ENCODE measurements at places on chromosomes 16 and 17.

- DNase-seq = no peak
These were observed 77.6 kb downstream of the PRKCA start for GRCh38 chr17:66379996-66380395.

DNA sequence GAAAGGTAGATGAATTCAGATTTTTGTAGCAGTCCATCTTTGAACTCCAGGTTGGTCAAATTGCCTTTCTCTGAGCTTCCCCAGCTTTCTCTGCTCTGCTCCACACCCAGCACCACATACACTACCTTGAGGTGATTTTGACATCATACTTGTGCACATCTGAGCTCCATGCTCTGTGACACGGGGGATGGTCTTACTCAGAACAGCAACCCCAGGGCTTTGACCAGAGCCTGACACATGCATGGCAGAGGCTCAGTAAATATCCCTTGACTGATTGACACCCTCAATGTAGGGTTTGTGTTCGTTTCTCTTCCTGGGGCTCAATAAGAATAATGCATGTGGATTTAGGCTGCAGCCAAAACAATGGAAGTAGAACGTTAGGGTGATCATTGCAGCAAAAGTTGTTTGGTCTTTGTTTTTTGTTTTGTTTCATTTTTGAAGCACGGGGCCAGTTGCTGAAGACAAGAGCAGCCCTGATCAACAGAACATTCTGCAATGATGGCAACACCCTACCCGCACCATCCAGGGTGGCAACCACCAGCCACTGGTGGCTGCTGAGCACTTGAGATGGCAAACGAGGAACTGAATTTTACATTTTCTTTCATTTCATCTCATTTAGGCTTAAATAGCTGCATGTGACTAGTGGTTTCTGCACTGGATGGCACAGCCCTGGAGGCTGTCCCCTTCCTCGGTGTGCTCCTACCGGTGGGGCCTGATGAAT is 224.8 kb upstream of the TNRC6C start:
- no peak for DNase-seq

DNA sequence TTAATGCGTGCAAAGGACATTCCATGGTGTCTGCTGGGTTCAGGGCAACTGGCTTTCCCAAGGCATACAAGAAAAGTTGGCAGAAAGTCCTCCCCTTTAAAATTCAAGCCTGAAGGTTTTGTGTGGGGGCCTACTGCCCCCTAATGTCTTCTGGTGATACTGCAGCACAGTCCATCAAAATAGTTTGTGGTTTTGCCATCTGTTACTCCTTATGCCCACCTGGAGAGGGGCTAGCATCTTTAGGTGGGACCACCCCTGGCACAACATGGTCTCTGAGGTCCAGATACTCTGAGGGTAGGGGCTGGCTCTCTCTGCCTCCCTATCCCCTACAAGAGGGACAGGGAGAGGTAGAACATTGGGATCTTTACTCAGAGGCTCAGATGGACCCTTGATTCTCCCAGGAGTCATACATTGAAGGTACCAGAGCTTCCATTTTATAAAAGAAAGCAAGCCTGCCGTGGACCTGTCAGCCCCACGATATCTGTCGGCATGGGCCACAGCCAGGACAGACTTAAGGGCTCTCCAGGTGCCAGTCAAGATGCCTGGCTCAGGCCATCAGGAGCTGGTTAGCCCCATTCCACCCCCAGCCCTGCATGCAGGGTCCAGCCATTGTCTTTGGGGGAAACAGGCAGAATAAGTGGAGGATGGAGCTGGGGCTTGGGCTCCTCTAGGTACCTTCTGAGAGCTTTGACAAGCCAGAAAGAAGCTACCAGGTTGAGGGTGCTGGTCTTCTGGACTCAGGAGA is 6.3 kb downstream of the ESRP2 start:
- DNase-seq = peak; percentile 63

DNA sequence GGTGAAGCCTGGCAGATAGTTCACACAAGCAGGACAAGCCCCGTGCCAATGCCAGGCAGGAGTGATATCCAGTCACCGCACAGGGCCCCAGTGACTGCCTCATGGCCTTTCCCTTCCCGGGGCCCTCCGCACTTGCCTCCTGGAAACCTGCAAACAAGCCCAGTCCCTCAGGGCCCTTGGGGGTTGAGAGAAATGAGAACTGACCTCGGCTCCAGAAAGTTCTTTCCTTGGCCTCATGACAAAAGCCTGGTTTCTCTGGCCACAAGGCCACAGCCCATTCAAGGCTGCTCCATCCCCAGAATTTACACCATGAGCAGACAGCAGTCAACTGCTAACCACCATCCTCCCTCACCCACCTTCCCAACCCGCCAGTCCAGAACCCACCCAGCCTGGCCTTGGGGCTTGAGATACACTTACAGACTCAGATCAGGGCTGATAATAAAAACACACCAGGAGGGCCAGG is 77.6 kb downstream of the CCDC182 start:
- DNase-seq = peak; percentile 2

- DNase-seq = no peak
These were observed 59.0 kb upstream of the MED9 start for GRCh38 chr17:17417718-17418181.

GRCh38 chr17:43650471-43650870 is 11.3 kb downstream of the MEOX1 start:
- no peak for DNase-seq

DNA sequence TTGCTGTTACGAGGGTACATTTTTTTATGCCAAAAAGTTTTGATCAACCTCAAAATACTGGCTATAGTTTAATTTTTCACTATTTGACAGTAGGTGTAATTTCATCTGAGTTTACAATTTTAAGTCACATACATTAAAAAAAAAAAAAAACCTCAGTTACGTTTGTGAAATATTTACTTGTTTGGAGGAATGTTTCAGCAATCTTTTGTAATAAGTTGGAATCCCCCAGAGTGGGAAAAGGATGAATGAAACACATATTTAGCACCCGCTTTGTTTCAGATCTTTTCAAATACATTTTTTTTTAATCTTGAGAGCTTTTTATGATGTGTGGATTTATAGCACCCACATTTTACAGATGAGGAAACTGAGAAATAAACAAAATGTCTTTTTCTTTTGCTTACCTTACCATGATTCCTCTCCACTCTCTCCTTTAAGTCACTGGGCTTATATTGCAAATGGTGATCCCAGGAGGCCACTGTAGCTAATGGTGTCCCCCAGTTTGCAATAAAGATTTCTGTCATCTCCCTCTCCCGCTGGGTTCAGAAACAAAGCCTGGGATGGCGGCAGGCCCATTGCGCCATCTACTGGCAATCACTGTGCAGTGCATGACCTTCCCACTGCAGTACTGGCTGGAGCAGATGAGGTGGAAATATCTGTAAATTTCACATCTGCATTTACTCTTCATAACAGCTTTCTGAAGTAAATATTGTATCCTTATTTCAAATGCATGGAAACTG is 27.7 kb downstream of the TBC1D3B start:
- DNase-seq = peak; percentile 71

GRCh38 chr16:14458576-14458975 is 171.5 kb downstream of the PARN start:
- DNase-seq = no peak

DNA sequence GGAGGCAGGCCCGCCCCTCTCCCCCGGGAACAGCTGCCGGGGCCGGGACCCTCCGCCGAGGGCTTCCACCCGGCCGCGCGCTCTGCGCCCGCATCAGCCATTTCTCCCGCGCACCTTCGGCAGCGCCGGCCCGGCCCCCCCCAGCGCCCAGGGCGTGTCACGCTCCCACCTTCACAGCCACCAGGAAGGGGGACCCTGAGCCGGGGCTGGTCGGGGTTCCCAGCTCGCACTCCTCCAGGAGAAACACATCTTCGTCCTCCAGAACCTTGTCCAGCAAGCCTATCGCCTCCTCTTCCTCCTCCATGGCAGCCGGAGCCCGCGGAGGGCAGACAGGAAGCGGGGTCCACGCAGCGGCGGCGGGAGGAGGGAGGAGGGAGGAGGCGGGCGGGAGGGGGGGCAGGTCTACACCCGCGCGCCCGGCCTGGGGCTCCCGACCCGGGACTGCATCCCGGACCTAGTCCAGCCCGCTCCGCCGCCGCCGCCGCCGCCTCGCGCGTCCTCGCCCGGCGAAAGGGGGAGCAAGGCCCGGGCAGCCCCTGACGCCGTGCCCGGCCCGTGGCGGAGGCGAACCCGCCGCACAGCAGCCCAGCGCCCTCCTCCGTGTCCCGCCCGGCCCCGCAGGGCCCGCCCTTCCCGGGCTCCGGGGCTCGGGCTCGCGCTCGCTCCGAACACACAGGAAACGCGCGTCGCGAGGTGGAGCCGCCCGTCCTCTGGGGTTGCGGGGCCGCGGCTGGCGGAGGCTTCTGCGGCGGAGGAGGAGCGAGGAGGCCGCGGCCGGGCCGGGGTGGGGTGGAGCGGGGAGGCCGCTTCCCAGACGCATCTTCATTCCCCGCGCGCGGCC is 70.8 kb downstream of the ABR start:
- peak; percentile 70 for DNase-seq

DNA sequence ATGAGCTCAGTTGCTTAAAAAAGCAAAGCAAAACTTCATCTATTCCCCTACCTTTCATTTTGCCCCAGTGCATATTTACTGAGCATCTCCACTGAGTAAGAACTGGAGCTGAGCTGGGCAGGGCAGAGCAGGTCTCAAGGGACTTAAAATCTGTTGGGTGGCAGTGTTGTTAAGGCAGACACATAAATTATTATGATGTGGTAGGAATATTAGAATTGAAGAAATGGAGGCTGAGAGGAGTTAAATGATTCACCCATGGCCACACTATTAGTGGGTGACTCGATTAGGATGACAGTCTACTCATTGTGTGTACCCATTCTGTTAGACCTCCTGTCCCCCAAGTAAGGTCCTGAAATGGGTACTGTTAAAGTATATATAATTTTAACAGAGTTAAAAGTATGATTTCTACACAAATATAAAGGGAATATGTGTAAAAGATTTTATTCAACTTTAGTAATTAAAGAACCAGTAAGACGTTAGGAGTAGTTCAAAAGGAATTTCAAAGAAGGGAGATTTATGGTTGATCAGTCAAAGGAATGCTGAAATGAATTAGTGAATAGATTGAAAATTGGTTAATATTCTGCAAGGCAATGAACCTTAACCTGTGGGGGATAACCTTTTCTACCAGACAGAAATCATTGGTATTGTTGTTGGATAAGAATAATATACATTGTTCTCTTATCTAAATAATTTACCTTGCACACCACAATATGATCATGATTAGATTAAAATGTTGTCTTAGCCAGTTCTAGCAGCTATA is 17.5 kb downstream of the ITGB3 start:
- no peak for DNase-seq

GRCh38 chr16:4373909-4374742 is 2.5 kb downstream of the VASN start:
- DNase-seq = no peak

GRCh38 chr17:19664136-19664820 is 15.7 kb downstream of the ALDH3A2 start:
- DNase-seq = no peak

DNA sequence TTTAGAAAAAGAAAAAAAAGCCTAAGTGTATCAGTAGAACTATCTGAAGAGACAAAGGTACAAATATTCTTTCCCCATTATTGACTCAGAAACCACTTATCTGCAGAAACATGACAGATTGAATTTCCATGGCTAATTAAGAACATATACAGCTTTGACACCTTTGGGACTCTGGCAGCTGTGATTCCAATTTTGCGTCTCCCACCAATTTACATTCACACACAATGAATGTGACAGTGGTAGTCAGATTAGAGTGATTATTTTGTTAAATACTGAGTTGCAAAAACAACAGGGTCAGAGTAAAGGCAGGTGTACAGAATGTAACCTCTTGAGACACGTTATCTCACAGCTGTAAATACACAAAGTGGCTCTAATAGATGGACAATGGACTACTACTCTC is 5.3 kb upstream of the PPM1D start:
- DNase-seq = no peak

- DNase-seq = no peak
These were observed 9.9 kb downstream of the FAM83G start for GRCh38 chr17:18994631-18995030.

DNA sequence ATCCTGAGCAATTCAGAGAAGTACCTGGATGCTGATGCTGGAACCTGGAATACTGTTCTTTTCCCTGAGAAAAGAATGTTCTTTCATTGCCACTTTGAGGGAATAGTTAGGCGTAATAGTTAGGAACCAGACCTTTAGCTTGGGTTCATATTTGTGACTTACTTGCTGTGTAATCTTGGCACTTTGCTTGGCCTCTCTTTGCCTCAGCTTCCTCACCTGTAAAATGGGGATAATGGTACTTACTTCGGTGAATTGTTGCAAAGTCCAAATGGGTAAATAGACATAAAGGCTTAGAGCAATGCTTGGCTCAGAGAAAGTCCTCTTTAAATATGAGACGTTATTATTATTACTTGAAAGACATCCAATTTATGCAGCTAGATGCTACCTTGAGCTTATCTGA is 55.0 kb upstream of the CLEC19A start:
- no peak for DNase-seq

GRCh38 chr17:10316801-10317542 is 55.8 kb downstream of the MYH13 start:
- peak; percentile 30 for DNase-seq

- DNase-seq = peak; percentile 99
These were observed 59.8 kb downstream of the BAIAP2 start for GRCh38 chr17:81094509-81095382.

GRCh38 chr17:19335951-19336631 is 26.4 kb downstream of the B9D1 start:
- DNase-seq = no peak

DNA sequence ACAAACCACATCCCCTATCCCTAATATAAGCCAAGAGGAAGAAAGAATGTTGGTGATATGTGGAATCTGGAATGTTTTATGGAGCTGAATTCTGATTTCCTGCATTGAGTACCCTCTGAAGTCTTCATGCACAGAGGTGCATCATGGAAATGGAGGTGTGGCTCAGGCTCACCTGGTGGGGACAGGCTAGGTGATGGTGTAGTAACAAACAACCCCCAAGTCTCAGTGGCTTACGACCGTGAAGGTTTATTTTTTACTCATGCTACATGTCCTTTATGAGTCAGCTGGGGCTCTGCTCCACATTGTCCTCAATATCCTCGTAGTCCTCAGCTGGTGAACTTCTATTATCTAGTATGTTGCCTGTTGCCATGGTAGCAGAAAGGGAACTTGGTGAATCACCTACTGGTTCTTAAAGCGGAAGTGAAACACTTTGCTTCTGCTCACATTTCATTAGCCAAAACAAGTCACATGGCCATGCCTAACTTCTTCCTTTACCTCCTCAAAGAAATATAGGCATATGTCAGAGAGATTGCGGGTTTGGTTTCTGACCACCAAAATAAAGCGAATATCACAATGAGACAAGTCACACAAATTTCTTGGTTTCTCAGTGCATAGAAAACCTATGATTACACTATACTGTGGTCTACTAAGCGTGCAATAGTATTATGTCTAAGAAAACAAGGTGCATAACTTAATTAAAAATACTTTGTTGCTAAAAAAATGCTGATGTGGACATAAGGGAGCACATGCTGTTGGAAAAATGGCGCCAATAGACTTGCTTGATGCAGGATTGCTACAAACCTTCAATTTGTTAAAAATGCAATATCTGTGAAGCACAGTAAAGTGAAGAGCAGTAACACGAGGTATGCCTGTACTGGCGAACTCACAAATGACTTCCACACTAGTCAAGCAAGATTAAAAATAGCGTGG is at the start of gene PMFBP1:
Gene PMFBP1, minus strand, starts transcription at position 51 of the 930 bp plus-strand sequence. CDS start 947 bp downstream, outside the sequence.
- no peak for DNase-seq

GRCh38 chr16:67872631-67873434 is at the start of gene EDC4:
EDC4 (plus strand) TSS chr16:67873052; CDS start chr16:67873262, 210 bp downstream.
- peak; percentile 86 for DNase-seq

- no peak for DNase-seq
These were observed 9.2 kb upstream of the ITPRIPL2 start for GRCh38 chr16:19104607-19105006.

All from DND-41 (cell line).